ENCODE measurements at places on chromosomes 11 and 22.
A peak's percentile ranks its signal among the peaks of the same experiment; 100 is the strongest.

DNA sequence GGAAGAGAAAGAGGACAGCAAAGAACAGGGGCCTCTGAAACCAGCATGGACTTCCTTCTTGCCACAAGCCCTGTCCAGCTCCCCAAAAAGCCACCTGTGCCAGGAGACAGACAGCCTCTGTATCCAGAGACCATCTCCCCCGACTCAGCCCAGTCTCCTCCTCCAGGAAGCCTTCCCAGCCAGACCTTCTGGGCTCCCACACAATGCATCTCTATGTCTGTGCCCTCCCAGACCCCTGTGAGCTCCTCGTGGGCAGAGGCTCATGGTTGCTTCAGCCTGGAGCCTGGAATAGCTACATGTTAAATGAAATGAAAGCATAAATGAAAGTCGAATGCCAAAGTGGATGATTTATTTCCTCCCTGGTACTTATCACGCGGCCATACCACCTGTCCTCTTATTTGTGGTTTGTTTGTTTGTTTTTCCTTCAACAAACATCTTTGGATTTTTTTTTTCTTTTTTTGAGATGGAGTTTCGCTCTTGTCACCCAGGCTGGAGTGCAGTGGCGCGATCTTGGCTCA is 7.3 kb upstream of the ARAP1 start:
- no peak for DNase-seq

DNA sequence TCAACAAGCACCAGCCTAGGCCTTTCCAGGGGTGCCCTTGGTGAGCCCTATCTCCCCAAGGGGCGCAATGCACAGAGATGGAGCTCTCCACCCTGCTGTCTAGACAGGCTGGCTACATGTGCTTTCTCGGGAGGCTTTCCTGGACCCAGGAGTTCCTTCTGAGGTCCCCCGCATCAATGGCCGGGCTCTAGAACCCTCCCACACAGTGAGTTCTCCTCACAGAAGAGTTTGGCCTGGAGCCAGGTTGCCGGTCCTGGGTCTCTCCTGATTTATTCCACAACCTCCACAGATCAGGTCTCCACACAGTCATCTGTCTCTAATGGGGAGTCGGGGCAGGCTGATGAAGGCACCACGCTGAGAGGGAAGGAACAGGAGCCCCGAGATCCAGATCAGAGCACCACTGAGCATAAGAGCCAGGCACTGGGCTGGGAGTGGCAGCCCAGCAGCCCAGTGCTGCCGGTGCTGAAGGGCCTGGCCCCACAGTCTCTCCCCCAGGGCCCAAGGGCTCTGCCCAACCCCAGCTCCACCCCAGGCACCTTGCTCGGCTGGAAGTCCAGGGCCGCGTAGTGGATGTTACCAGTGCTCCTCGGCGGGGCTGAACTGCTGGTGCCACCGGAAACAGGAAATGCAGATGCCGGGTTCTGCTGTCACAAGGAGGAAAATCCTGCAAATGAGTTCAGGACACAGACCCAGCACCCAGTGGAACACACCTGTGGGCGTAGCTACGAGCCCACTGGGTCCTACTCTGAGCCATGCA is 44.7 kb downstream of the GAB4 start:
- DNase-seq: no peak

DNA sequence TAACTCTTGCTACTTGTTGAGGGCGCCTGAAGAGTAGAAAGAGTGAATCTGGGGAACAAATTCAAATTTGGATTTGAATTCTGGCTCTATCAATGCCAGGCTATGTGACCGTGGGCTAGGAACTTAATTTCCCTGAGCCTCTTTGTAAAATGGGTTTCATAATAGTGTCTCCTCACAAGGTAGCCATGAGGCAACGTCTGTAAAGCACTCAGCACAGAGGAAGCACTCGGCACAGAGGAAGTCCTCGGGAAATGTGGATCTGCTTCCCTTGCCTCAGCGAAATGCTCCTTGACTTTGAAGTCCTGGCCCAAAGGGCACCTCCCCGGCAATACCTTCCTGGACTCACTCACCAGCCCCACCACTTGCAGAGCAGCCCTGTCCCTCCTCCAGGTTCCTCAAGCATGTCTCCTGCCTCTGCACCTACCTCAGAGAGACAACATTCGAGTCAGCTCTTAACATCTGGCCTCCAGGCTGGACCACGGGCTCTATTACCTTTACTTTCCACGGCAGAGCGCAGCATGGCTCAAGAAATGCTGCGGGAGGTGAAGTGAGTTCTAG is 17.7 kb downstream of the CD6 start:
- no peak for DNase-seq

DNA sequence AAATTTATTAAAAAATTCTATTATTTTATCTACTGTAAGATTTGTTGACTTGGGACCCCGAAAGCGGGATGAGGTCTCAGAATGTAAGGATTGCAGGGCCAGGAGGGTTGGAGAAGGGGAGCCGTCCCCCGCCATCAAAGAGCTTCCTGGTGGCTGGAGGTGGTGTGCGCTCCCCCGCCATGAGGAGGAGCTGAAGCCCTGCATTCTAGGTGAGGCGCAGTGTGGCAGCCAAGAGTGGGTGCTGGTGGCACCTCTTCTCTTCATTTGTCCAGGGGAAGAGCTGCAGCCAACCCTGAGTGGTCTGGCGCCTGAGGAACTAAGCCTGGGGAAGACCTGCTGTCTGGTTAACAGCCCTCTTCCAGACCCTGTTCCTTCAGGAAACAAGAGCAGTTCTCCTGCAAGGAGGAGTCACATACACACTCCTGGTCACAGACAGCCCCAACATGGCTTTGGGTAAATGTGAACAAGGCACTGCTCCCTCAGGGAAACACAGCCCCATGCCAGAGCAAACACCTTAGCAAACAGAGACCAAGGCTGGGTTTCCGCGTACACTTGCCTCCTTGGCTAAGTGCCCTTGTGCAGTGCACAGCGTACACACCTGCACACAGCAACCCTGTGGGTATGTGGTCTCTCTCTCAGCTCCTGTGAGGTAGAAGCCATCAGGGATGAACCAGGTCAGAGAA is 17.3 kb downstream of the RTN4RL2 start:
- no peak for DNase-seq

GRCh38 chr11:64121663-64122410 is 44.1 kb downstream of the MACROD1 start:
- DNase-seq: peak; percentile 33

- DNase-seq: peak; percentile 81
Observed at GRCh38 chr11:66080055-66080817, 10.2 kb downstream of the PACS1 start.

GRCh38 chr11:70455354-70455753 is 57.0 kb downstream of the CTTN start:
- DNase-seq: no peak

DNA sequence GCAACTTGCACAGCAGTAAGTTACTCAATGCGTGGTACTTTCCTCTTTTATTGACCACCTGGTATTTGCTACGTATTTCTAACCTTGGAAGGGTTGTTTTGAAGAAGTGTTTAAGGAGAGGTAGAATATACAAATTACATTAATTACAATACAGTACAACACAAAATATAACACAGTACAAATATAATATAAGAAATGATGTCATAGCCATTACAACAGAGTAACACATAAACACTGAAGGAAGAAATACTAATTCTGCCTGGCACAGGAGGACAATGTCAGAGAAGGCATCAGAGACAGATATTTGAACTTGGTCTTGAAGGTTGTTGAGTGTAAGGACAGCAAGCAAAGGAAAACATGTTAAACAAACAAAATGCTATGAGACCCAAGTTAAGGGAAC is 25.6 kb downstream of the PAK1 start:
- DNase-seq: no peak

DNA sequence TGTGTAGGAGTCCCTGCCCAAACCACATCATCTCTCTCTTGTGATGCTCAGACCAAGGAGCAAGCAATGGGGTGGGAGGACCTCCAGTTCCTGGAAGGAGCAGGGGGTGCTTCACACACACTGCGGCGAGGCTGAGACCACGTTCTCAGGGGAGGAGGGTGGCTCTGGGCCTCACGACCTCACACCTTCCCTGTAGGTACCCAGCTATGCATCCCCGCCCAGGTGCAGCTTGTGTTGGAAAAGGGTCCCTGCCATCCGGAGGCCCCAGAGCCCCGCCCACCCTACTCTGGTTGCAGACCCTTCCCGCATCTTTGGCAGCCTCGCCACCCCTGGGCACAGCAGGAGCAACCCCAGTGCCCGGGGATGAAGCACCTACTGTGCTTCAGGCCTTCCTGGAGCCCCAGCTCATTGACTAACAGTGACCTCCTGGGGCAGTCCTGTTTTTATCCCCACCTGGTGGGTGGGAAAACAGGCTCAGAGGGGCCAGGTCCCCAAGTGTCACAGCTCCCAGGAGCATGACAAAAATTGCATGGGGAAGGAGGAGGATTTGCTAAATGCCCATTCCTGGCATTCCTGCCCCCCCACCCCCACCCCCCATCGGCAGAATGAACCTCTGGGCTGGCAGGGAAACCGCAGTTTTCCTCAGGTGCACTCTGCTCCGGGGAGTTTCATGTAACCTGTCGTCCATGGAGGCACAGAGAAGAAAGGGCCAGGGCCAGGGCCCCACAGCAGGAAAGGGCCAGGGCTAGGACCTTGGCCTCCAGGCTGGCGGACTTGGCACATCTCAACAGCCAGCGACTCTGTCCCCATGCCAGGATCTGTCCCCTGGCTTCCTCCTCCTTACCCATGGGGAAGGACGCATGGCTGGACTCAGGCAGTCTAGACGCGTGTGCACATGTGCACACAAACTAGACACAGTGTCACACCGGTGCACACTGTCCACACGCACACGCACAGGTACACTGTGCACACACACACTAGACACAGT is 81.0 kb downstream of the IGLL1 start:
- DNase-seq: no peak

DNA sequence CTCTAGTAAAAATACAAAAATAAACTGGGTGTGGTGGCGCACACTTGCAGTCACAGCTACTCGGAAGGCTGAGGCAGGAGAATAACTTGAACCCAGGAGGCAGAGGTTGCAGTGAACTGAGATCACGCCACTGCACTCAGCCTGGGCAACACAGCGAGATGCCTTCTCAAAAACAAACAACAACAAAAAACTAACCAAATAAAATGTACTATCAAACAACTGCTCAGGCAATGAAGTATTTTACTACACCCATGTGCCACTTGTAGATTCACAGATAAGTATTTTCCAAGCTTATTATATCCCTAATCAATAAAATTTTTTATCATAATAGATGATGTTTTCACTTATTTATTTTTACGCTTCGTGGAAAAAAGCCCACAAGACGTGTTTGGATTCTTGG is 924 bp downstream of the C11orf65 start:
- DNase-seq: no peak

All from GM04504 (cell line).